Breast epithelium (tissue), 4 donors: ENCODE measurements at places on chromosomes 3 and 15.

DNA sequence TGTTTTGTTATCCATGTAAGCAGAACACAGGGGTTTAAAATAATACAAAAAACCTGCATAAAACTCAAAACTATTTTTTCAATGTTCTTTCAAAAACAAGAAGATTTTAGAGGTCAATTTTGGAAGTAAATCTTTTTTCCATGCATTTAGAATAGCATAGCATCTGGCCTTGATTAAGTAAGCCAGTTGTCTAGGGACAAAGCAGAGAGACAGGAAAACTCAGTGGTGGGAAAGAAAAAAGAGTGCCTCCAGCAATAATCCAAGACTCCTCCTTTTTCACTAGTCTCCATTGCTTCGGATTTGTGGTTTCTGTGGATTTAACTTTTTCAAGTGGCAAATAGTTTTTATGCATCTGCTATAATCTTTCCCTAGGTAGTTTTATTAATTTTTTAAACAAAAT lies 88.9 kb downstream of the SUCNR1 start:
- no peak for DNase-seq
- no peaks in the 10 kb centered on the region for H3K27me3 ChIP-seq
- H3K36me3 ChIP-seq: no peaks in the 10 kb centered on the region
- H3K4me3 ChIP-seq: no peak overlapping the region

DNA sequence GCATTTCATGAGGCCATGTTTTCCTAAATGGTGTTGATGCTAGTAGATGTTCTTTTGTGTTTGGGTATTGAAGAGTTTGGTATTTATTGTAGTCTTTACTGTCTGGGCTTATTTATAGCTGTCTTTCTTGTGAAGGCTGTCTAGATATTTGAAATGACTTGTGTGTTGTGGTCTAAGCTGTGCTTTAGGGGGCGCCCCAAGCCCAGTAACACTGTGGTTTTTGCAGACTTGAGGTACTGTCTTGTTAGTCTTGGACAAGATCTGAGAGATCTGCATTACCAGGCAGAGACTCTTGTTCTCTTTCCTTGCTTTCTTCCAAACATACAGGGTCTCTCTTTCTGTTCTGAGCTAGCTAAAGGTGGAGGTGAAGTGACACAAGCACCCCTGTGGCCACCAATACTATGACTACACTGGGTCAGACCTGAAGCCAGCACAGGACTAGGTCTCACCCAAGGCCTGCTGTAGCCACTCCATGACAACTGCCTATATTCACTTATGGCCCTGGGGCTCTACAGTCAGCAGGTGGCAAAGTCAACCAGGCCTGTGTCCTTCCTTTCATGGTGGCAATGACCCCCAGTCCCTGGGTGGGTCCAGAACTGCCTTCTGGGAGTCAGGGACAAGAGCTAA lies 152.1 kb upstream of the TBC1D5 start:
- H3K4me1 ChIP-seq: no peaks in the 10 kb centered on the region
- no peak for DNase-seq
- H3K27me3 ChIP-seq: no peaks in the 10 kb centered on the region
- H3K4me3 ChIP-seq: no peak overlapping the region
- no peak overlapping the region for H3K27ac ChIP-seq

DNA sequence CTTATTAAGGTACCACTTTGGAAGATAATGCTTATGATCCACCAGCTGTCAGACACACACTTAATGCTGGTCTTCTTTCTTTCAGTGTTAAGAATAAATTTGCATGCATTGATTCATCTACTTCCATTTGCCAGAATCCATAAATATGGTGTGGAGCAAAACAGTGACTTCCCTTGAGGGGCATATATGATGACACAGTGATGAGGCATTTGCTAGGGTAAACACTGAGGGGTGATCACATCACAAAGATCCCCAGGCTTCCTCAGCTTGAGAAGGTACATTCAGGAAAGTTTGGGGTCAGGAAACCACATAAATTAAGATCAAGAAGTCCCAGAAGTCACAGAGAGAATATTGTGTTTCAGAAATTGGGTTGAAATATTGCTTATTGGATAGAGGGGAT lies 9.9 kb upstream of the ZBED2 start:
- H3K4me3 ChIP-seq: no peak overlapping the region
- H3K4me1 ChIP-seq: no peaks in the 10 kb centered on the region
- no peak for DNase-seq
- H3K27ac ChIP-seq: no peak overlapping the region
- no peaks in the 10 kb centered on the region for H3K27me3 ChIP-seq

DNA sequence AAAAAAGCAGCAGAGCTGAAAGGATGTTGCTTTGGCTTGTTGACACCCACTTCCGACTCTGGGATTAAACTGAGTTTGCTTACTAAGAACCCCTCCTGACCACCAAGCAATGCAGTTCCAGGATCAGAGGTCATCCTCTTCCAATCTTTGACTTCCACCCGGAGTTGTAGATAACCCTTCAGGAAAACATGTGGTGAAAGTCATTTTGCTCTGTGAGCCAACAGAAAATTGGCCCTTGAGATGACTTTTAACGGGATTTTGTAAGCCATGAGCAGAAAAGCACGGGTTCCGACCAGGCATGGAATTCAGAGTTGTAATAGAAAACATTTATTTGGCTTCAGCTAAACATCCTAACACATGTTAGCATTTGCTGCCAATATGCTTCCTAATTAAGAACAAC lies 171.6 kb upstream of the NR2F2 start:
- H3K27me3 ChIP-seq: no peaks in the 10 kb centered on the region
- no peaks in the 10 kb centered on the region for H3K4me1 ChIP-seq
- peak overlapping the region; percentile 24 for H3K27ac ChIP-seq
- no peak overlapping the region for H3K4me3 ChIP-seq

DNA sequence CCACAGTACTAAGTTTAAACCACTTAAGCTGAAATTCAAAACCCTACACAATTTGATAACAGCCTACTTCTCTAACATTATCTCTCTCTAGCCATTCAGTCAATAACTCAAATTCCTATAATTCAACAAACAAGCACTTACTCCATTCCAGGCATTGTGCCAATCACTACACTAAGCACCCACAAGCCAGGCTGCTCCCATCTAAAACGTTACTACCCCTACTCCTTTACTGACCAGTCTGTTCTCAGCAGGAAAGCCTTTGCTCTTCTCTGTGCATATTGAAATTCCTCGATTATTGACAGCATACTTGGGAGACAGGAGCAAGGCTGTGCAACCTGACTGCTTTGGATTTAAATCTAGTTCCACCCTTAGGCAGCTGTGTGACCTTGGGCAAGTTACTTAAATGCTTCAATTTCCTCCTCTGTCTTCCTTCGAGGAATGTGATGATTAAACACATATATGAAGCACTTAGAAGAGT lies 177.2 kb upstream of the THBS1 start:
- H3K27ac ChIP-seq: no peak overlapping the region
- H3K4me1 ChIP-seq: no peaks in the 10 kb centered on the region
- no peak for DNase-seq

DNA sequence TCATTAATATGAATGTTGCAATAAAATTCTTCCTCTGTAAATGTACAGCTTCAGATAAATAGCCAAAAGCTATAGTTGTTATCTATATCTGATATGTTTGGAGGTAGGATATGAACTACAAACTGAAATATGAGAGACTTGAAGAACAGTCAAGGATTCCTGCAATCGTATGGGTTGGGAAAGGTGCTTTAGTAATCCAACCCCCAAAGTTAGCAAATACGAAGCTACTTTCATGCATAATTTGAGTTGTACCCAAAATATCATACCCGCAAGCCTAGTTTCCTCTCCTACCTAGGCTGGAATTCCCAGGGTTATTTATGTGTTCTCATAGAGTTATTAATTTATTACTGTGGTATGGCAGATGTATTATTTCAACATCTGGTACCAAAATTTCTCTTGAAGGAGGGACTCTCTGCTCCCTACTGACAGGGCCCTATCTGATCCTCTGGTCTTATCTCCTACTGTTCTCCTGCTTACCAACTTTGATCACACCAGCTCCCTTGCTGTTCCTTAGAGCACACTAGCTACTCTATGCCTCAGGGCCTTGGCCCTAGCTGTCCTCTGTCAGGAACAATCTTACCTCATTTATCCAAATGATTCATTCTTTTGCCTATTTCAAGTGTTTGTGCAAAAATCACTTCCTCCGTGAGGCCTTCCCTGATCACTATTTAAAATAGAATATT lies 140.4 kb upstream of the CCDC54 start:
- H3K36me3 ChIP-seq: no peaks in the 10 kb centered on the region
- no peaks in the 10 kb centered on the region for H3K27me3 ChIP-seq
- DNase-seq: no peak

- no peak overlapping the region for H3K27ac ChIP-seq
- no peak for DNase-seq
- no peaks in the 10 kb centered on the region for H3K4me1 ChIP-seq
These were observed 68.5 kb downstream of the SAMMSON start for GRCh38 chr3:70067860-70068521.

DNA sequence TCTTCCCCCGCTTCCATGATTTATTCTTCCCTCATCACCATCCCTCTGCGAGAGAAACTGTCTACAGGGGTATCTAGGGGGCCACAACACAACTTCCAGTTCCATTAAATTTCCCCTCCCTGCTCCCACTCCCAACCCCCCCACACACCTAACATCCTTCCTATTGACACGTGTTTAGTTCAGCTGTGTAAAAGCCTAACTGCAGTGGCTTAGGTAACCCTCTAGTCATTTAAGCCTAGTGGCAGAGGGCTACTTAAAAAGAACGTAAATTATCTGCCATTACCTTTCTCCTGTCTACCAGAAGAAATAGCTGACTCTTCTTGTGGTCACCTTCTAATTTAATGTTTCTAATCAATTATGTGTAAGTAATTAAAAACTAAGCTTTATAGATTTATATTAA lies 56.3 kb downstream of the ZNF148 start:
- H3K4me1 ChIP-seq: no peaks in the 10 kb centered on the region
- no peak overlapping the region for H3K27ac ChIP-seq
- no peak overlapping the region for H3K4me3 ChIP-seq
- H3K36me3 ChIP-seq: no peaks in the 10 kb centered on the region
- no peak for DNase-seq

- no peaks in the 10 kb centered on the region for H3K4me1 ChIP-seq
- H3K27me3 ChIP-seq: no peaks in the 10 kb centered on the region
- no peaks in the 10 kb centered on the region for H3K36me3 ChIP-seq
- H3K4me3 ChIP-seq: no peak overlapping the region
- DNase-seq: no peak
- no peak overlapping the region for H3K27ac ChIP-seq
These were observed 368.1 kb upstream of the SEMA6D start for GRCh38 chr15:47349179-47349578.

DNA sequence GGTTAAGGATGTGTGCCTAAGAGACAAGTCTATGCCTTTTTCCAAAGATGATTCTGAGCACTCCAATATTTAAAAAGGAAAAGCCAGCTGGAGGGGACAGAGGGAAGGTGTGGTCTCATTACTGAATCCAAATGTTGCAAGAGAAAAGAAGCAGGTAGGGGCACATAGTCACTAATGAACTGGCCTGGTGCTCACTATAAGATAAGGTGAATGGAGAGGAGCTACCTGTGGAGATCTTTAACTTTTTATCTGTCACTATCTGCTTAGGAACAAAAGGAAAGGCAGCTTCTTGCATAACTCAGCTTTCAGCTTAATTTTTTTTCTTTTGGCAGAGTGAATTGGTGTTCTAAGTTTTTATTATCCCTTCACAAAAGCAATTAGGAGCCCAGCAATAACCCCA lies 69.1 kb downstream of the RPN1 start:
- no peak overlapping the region for H3K27ac ChIP-seq
- H3K4me1 ChIP-seq: no peaks in the 10 kb centered on the region
- no peaks in the 10 kb centered on the region for H3K36me3 ChIP-seq
- H3K27me3 ChIP-seq: no peaks in the 10 kb centered on the region
- no peak overlapping the region for H3K4me3 ChIP-seq
- DNase-seq: no peak

GRCh38 chr15:98745650-98746374 lies 97.5 kb downstream of the IGF1R start:
- peak overlapping the region; percentile 19 for H3K27ac ChIP-seq
- H3K4me1 ChIP-seq: no peaks in the 10 kb centered on the region
- H3K4me3 ChIP-seq: no peak overlapping the region
- no peaks in the 10 kb centered on the region for H3K36me3 ChIP-seq
- no peak for DNase-seq

- H3K36me3 ChIP-seq: no peaks in the 10 kb centered on the region
- H3K4me1 ChIP-seq: no peaks in the 10 kb centered on the region
- no peak overlapping the region for H3K27ac ChIP-seq
- no peak overlapping the region for H3K4me3 ChIP-seq
- no peak for DNase-seq
These were observed 630.4 kb downstream of the NR2F2 start for GRCh38 chr15:96960711-96961480.

GRCh38 chr3:151395806-151396205 lies 11.3 kb upstream of the P2RY12 start:
- no peaks in the 10 kb centered on the region for H3K27me3 ChIP-seq
- no peak for DNase-seq
- no peaks in the 10 kb centered on the region for H3K4me1 ChIP-seq
- no peak overlapping the region for H3K27ac ChIP-seq

GRCh38 chr3:84980011-84980410 lies 21.2 kb downstream of the CADM2 start:
- no peaks in the 10 kb centered on the region for H3K27me3 ChIP-seq
- H3K4me1 ChIP-seq: no peaks in the 10 kb centered on the region
- H3K36me3 ChIP-seq: no peaks in the 10 kb centered on the region
- H3K4me3 ChIP-seq: no peak overlapping the region

DNA sequence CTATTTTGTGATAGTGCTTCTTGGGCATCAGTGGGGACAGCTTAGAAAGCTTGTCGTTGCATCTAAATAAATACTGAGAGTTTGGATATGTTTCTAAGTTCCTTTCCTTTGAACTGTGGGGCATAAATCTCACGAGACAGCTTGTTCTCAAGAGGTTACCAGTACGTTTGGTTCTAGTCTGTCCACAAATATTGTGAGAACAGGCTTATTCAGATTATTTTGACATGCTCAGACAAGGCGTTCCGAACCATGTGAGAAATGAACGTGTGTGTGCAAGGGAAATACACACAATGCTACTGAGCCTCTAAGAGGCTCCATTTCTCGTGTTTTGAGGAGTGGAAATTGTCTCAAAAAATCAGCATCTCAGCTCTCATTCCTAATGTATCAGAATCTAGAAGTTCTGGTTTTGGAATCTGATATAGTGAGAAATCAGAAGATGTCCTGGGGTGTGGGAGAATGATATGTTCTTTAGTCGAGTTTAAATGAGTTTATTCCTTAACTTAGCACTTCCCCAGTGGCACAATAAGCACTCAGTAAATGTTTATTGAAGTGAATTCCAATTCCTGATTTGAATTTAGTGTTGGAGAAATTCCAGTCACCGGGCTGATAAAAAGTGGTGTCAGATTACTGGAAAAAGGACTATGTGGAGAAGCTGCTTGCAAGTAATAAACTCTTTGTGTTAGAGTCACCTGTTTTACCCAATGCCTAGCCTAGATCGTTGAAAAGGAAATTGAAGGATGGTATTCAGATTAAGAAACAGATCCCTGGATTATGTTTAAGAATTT lies 481.5 kb downstream of the LPP start:
- H3K27me3 ChIP-seq: no peaks in the 10 kb centered on the region
- no peaks in the 10 kb centered on the region for H3K4me1 ChIP-seq
- no peak overlapping the region for H3K4me3 ChIP-seq
- no peaks in the 10 kb centered on the region for H3K36me3 ChIP-seq
- H3K27ac ChIP-seq: no peak overlapping the region

- no peaks in the 10 kb centered on the region for H3K4me1 ChIP-seq
- H3K36me3 ChIP-seq: no peaks in the 10 kb centered on the region
These were observed 988.4 kb downstream of the TBL1XR1 start for GRCh38 chr3:176208915-176209314.
